ENCODE measurements at places on chromosomes 2 and 18.
A peak's percentile ranks its signal among the peaks of the same experiment; 100 is the strongest.

GRCh38 chr2:43059183-43059897, 167.1 kb downstream of the ZFP36L2 start:
- DNase-seq, result peak; percentile 49

DNA sequence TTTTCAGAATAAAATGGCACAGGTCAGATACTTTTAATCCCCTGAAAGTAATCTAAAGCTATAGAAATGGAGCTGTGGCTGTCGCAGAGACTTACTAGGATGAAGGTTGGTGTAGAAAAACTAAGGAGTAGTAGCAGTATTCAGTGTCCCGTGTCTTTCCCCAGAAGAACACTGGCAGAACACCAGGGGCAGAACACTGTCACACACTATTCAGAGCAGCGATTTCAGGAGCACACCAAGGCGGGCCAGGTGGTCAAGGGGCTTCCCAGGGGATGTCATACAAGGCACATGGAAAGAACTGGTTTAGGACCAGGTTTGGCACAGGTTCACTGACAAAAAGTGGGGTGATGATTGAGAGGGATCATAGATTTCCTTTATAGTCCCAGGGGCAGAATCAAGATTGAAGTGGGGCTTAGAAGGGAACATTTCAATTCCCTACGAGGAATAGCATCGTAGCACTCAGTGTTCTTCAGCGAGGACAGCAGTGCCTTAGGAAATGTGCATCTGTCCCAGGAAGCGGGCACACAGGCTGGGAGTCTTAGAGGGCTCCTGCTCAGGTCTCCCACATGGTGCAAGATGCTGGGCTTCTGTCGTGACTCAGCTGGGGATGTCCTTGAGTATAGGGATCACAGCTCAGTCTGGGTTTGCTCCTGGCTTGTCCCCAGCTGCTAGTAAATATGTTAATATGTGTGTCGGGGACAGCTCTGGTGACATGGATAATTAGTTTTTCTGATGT, 22.6 kb downstream of the BCL2L11 start:
- DNase-seq, result no peak

- DNase-seq, result no peak
These were observed 47.8 kb upstream of the RHOB start for GRCh38 chr2:20398956-20399567.

DNA sequence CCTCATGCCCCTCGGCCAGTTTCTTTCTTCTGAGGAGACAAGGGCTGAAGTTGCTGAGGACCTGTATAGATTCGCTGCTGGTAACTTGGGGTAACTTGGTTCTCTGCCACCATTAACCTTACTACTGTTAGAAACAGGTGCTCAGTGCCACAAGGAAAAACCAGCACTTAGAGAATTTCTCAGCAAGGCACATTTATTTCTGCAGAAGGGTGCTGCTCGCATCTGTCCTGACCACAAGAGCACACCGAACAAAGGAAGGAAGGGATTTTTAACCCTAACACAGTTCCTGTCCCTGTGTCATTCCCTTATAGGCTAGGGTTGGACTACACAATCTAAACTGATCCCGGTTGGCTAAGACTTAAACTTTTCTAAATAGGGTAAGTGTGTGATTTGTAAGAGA, 154.1 kb downstream of the SOCS6 start:
- DNase-seq, result no peak

GRCh38 chr2:70921031-70921430, 14.7 kb upstream of the ATP6V1B1 start:
- no peak for DNase-seq

- DNase-seq, result no peak
These were observed 139.4 kb downstream of the OSR1 start for GRCh38 chr2:19219060-19219459.

GRCh38 chr2:64861452-64862397, 127.5 kb upstream of the SLC1A4 start:
- DNase-seq, result no peak

DNA sequence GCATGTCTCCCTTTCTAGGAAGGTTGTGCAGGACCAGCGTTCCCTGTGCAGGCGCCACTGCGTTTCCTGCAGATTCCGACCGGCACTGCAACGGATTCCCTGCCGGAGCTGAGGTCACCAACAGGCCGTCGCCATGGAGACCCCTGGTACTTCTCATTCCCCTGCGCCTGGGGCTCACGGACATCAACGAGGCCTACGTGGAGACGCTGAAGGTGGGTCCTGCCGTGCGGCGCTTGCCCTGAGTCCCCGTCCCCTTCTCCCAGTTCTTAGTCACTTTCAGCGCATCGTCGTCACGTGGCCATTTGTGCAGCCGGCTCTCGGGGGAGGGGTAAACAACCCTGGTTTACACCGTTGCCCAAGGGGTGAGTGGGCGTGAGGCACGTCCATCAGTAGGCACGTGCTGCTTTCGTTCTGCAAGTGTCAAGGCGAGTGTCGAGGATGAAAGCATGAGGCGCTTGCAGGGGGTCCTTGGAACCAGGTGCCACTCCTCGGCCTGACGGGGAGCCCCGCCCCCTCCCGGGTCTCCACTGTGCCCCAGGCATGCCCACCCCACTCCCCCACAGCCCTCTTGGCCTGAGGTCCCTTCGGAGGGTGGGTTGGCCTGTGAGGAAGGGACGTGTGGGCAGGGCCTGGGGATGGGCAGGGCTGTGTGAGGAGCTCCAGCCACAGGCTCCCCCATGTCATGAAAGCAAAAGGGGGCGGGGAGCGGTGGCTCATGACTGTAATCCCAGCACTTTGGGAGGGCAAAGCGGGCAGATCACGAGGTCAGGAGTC, 19.8 kb downstream of the DTYMK start:
- DNase-seq, result no peak

DNA sequence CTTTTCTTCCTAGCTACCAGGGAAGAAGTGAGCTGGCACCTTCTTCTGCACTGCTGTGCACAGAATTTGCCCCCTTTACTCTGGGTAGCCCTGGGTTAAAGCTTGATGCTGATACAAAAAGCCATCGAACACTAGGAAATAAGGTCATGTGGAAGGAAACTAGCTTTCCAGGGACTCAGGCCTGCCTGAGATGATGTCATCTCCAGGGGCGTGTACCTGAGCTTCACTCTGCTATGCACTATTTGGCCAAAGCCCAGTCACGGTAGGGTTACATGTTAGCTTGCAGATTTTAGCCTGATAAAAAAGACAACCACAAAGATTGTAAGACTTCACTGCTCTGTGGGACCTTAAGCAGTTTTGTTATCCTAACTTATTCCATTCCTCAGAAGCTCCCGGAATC, 20.4 kb downstream of the EDAR start:
- no peak for DNase-seq

DNA sequence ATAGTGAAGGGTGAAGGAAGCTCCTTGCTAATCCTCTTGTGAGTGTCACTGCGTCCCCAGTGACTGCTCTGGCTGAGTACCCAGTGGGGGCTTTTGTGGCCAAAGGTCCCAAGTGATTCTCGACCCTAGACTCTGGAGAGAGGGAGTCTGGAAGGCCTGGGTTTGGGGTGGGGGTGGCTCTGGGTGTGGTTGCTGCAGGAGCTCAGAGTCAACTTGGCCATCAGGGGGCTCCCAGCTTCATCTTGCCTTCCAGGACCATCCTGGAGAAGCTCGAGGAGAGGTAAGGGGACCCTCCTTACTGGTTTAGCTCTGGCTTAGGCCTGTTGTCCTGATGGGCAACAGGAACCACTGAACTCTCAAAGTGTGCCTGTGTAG, 592 bp downstream of the PSD4 start:
- no peak for DNase-seq
